D721Med (cell line): ENCODE measurements at places on chromosomes 4 and X.

GRCh38 chr4:150411520-150411919, 170.4 kb upstream of the MAB21L2 start:
- DNase-seq: no peak

DNA sequence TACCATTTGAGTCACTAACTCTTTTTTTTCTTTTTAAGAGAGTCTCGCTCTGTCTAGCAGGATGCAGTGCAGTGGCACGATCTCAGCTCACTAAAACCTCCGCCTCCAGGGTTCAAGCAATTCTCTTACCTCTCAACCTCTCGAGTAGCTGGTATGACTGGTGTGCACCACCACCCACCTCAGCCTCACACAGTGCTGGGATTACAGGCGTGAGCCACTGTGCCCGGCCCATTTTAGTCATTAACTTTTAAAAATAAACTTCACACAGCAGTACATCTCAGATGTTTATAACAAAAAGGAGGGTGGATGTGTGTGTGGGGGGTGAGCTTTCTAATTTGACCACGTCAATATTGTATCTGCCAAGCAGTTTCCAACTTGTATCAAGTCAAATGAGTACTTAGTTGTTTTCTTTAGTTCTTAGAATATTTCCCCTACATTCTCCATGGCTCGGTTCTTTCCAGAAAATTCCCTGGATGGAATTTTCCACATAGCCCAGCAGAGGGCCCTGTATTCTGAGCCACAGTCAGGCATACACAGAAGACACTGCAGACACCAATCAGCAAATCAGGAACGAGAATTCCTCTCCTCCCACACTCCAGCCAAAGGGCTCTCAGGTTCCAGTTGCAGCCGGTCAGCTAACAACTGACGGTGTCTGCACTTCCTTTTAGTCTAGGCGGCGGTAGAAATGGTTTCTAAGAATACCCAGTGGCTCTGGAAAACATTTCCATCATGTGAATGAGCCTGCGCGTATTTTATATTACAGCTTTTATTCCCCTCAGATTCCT, 20.1 kb upstream of the ARAF start:
- peak; percentile 49 for DNase-seq

GRCh38 chrX:46180258-46180687, 364.9 kb downstream of the ZNF674 start:
- no peak for DNase-seq

DNA sequence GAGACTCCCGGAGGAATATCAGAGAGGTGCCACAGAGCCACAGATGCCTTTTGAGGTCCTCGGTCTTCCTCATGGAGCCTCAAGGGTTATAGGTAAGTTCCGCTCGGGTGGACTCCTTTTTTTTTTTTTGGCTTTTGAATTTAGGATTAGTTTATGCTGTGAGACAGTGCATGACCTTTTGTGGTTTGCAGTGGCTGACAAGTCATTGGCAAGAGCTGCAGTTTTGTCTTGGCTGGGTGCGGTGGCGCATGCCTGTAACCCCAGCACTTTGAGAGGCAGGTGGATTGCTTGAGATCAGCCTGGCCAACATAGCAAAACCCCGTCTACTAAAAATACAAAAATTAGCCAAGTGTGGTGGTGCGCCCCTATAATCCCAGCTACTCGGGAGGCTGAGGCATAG, 4.5 kb upstream of the GRSF1 start:
- no peak for DNase-seq

DNA sequence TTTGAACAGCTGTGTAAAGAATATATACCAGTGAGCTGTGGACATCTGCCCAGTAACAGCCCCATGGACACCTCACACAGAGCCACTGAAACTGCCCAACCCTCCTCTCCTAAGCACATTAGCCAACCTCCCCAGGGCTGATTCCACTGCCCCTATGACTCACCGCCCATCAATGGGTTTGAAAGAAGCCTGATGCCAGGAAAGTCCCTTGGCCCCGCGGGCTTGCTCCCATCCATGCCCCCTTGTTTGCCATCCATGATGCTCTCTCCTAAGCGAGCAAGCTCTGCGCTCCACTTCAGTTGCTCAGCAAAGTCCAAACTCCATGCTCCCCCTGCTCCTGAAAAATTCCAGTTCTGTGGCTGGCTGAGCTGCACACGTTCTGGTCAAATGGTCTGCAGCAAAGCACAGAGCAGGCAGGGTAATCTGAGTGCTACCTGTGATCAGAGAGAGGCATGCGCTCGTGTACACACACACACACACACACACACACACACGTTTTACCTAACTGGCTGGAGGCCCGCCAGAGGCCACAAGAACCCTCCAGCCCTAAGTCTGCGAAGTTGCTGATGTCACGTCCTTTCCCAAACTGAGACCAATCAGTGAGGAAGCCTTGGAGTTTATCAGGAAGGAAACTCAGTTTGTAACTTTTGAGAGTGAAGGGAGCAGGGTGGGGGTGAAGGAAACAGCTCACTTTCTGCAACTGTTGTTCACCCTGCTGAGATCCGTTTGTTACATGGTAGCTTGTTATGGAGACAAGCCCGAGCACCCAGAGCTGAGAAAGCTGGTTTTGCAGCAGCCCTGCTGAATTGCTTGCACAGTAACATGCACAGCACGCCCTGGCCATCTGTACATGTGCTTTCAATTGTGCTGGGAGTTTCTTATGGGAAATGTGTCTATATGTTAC, at the start of gene ASB9:
ASB9 (minus strand) TSS at position 466 of the 904 bp plus-strand sequence; CDS start at position 257, 209 bp downstream.
- DNase-seq: no peak

GRCh38 chr4:128542047-128542446, 254.4 kb upstream of the PGRMC2 start:
- no peak for DNase-seq

DNA sequence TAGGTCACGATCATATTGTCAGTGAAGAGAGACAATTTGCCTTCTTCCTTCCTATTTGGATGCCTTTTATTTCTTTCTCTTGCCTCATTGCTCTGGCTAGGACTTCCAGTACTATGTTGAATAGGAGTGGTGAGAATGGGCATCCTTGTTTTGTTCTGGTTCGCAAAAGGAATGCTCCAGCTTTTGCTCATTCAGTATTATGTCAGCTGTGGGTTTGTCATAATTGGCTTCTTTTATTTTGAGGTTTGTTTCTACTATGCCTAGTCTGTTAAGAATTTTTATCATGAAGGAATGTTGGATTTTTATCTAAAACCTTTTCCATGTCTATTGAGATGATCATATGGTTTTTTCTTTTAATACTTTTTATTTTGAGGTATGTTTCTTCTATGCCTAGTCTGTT, 152.3 kb upstream of the MAD2L1 start:
- no peak for DNase-seq

GRCh38 chr4:146916479-146917076, 29.1 kb downstream of the TTC29 start:
- DNase-seq: no peak
